ENCODE measurements at places on chromosomes 7 and 10.

DNA sequence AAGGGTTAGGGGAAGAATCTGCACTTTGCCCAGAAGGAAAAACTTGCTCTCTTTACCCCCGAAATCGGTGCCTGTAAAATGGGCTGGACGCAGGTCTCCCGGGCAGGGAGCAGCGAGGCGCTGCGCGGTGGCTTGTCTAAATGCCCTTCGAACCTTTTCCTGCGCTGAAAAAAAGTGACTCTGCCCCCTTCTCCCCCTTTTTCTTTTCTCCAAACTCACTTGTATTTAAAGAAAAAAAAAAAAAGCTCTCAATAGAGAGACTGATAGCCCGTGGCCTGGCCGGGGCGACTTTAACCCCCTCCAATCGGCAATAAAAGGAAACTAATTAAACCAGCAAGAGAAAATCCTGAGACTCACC lies 286 bp downstream of the SP8 start:
- DNase-seq, result no peak

GRCh38 chr7:114481999-114482398 lies 67.4 kb downstream of the FOXP2 start:
- no peak for DNase-seq

- DNase-seq, result no peak
These were observed 331.2 kb downstream of the LRRTM3 start for GRCh38 chr10:67257018-67257417.

DNA sequence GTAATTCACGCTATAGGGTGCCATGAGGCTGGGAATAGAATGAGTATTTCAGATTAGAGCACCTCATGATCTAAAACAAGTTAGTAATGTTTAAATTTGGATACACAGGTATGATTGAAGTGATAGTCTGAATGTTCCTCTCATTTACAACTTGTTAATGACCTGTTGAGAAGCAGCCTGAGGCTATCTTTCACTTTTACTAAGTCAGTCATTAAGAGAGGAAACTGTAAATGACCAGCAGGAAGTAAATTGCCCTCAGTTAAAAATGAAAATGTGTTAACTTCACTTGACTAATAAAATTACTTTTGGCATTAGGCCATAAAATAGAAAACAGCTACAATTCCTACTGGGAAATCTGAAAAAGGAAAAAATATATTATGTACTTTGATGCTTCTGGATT lies 1042.0 kb downstream of the DNAJB9 start:
- no peak for DNase-seq

DNA sequence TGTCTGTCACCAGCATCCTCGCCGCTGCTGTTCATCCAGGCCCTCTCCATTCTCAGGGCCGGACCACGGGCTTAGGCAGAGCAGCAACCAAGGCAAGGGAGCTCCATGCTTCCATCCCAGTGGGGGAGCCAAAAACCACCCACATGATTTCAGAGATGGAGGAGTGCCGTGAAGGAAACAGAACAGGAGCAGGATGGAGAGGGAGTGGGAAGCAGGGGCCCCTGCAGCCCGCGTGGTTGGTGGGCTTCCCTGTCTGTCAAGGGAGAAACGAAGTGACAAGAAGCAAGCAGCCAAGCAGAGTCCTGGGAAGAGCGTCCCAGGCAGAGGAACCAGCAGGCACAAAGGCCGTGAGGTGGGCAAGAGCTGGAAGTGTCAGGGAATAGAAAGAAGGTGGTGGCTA lies 95.7 kb downstream of the SLIT1 start:
- DNase-seq, result no peak

DNA sequence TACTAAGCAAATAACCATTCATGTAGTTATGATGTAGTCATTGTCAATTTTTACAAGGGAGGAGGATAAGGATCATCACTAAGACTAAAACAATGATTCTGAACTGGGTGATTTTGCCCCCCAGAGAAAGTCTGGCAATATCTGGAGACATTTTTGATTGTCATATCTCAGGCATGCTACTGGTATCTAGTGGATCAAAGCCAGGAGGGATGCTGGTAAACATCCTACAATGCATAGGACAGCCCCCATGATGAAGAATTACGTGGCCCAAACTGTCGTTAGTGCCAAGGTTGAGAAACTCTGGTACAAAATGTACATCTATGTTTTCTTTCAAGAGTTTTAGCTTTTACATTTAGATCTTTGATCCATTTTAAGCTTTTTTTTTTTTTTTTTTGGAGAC lies 57.3 kb downstream of the GBF1 start:
- no peak for DNase-seq

DNA sequence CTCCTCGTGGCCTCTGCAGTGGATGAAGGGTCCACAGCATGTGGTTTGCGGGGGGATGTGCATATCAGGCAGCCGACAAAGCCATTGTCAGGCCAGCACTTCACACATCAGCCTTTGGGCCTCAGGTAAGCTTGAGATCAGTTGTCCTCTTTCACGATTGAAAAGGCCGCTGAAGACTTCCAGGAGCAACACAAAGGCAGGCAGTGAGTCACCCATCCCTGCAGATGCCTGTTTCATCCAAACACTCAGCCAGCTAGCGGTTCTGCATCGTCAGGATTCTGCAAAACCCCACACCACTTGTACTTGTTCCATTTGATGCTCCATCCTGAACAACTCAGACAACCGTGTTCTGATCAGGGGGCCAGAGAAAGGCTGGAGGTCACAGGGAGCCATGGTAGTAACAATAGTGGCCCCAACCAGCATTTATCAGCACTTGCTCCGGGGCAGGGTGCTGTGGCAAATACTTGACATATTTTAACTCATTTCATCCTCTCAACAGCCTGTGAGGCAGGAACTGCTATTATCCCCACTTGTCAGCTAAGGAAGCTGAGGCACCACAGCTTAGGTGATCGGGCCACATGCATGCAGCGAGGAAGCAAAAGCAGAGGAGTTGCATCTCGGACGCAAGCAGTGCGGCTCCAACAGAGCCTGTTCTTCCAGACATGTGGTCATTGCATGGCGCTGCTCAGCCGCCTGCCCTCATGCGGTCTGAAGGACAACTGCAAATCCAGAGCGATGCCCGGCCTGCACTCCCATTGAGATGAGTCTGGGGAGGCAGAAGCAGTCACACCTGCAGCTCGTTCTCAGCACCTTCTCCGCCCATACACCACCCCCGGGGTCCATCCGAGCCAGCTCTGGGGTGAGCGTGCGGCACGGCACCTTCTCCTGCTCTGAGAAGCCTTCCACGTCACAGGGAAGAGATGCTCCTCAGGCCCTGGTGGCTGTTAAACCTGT lies 144.9 kb downstream of the PAXIP1 start:
- no peak for DNase-seq

DNA sequence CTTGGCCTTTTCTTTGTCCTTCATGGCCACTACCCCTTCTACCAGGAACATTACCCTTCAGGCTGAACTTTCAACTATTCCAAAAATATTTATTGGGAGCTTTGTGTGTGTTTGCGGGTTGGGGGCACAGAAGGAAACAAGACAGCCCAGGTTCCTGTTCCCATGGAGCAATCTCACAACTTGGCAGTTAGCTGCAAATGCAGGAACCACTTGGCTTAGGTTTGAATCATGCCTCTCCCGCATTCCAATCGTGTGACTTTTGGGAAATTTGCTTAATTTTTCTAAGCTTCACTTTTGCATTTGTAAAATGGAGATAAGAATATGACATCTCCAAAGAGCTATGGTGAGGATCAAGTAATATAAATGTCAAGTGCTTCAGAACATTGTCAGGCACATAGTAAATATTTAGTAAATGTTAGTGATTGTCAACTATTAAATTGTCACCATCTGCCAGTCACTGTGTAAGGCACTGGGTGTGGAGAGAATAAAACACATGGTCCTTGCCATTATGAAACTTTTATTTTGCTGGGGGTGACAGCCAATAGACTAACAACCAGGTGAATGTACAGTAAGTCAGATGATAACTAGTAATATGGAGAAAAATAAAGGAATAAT lies 277.1 kb downstream of the SNX13 start:
- no peak for DNase-seq

DNA sequence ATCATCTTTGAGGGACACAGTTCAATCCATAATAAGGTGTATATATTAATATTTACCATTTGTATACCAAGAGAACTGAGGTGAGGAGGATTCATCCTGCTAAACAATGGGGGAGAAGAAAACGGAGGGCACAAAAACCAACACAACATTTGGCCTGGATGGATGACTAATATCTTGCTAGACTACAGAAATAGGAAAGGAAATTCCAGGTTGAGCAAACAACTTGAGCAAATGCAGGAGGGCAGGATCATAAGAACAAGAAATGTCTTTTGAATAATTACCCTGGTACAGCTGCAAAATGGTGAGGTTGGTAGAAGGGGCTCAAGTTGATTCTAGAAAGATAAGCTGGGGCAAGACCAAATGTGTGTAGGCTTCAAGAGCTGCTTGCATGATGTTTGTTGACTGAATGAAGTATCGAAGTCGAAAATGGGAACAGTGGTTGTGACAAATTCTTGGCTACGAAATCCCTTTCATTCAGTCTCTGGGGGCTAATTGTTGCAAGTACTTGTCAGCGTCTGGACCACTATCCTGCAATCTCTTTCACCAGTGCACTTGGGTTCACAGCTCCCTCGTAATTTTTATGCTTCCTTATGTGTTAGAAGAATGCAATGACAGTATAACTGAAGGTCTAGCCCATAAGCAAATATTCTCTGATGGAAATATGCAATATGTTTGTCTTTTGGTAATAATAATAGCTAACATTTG lies 176.2 kb downstream of the PTEN start:
- DNase-seq, result no peak

DNA sequence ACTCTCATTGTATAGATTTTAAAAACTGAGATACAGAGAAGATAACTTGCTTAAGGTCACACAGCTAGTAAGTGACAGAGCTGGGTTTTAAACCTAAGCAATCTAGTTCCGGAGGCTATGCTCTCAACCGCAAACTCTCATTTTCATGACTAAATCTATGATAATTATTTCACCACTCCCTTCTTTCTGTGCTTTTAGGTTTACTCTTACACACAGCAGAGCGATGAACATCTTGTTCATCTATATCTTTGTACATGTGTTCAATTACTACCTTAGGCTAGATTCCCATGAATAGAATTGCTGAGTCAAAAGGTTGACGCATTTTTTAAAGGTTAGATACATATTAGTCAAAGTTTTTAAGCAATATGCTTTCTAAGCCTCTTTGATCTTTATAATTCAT lies 154.8 kb downstream of the CHN2 start:
- peak; percentile 73 for DNase-seq

- DNase-seq, result no peak
These were observed 107.0 kb upstream of the MGMT start for GRCh38 chr10:129360046-129360445.

GRCh38 chr10:112202561-112203241 lies 19.1 kb upstream of the GPAM start:
- no peak for DNase-seq

DNA sequence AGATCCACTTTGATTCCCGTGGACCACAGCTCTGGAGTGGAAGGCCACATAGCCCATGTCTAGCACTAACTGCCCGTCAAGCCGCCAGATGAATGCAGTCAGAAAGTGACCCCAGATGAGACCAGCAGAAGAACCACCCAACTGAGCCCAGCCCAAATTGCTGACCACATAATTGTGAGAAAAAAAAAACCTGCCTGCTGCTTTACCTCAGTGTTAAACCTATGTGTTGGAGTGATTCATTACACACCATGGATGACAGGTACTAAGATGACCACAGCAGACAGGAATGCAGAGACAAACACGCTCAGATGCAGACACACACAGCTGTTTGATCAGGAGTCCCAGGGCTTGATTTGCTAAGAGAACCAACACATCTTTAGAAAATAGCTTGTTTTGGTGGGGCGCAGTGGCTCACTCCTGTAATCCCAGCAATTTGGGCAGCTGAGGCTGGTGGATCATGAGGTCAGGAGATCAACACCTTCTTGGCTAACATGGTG lies 168.1 kb upstream of the PPP2R2D start:
- DNase-seq, result no peak

GRCh38 chr7:51590746-51591145 lies 274.1 kb upstream of the COBL start:
- no peak for DNase-seq

DNA sequence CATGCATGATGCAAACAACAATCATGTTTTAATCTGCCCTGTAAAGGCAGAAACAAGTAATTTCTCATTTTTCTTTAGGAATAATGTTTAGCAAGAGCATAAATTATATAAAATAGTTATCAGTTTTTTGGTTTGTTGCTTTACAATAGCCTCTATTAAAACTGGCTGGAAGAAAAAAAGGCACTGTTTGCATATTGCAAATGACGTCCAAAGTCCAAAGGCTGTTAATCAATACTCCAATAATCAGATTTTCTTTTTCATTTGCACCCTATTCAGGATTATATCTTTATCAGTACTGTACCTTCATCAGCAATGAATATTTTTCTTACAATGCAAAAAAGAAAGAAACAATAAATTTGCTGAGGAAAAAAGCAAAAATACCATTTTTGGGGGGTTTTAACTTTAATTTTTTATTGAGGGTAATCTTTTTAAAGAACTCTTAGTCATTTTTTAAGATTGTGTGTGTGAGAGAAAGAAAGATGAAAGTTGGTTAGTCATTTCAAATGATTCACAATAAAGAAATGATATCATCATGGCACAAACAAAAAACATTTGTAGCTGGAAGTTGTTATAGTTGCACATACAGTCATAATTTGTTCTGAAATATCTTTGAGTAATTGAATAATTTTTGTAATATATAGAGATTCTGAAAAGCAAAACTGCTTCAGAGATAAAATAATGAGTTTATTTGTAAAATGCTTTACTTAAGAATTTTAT lies 44.4 kb upstream of the AKR1C2 start:
- no peak for DNase-seq

DNA sequence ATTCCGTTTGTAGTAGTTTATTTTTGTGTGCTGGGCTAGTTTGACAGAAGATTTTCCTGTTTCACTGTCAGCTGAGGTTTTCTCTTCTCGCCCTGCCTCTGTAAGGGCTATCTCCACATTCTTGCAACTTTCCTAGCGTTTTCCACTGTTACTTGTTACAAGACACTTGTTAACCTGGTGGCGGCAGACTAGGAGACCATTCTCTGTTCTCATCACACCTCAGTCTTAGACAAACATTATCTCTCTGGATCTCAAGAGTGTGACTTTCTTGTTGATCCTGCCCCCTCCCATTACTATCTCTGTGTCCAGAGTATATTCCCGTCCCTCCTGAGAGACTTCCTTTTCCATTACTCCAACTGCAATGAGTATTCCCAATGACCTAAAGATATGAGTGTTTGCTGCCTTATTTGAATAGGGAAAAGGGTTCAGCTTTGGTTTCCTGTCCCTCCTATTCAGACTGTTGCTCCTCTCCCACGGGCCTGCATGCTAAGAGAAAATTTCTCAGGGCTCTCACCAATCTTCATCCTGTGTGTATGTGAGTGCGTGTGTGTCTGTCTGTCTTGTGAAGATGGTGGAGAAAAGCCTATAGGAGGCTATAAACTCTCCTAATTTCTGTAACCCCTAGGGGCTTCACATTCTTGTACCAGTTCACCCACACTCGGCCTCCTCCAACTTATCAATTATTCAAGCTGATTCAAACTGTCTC lies 722.4 kb upstream of the POT1 start:
- no peak for DNase-seq

DNA sequence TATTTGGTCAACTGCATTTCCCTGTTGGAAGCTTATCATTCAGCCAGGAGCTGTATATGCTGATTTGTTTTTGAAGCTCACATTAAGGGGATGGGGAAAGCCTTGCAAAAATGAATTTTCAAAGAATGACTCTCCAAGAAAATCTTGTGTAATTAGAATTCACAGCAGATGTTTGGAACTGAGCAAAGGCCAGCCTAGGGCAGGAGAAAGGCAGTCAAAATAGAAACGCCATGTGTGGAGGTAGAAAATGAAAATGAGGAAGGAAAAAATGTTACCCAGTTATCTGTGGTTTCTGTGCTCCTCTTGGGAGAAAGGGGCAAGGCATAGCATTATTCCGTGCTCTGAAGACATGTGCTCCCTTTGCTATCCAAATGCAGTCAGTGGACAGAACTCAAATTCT lies 93.5 kb downstream of the NRP1 start:
- no peak for DNase-seq

All from NCI-H526 (cell line).